ENCODE measurements at places on chromosomes 3 and 15.

GRCh38 chr3:122312826-122313225, 12.2 kb upstream of the CSTA start:
- DNase-seq, result no peak

GRCh38 chr3:155744010-155744625, 753 bp downstream of the PLCH1 start:
- DNase-seq, result peak; percentile 79

DNA sequence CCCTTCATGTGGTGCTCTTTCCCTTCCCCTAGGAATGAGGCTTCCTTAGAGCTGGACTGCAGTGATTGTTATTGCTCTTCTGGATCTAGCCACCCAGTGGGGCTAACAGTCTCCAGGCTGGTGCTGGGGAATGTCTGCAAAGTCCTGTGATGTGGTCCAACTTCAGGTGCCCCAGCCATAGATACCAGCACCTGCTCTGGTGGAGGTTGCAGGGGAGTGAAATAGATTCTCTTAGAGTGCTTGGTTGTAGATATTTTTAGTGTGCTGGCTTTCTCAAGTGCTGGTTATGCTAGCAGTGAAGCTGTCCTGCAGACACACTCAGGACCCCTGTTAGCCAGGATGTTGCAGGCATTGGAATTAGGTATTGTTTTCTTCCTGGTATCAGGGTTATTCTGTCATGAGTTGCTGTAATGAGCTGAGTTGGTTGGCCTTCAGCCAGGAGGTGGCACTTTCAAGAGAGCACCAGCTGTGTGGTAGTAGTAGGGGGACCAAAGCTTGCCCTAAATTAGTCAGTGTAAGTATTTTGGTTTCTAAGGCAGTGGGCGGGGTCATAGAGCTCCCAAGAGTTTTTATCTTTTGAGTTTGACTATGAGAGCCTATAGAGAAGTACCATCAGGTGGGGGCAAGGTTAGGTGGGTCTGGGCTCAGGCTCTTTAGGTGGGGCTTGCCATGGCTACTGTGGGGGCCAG, 317.5 kb upstream of the SGO1 start:
- DNase-seq, result no peak

- no peak for DNase-seq
Observed at GRCh38 chr15:70628549-70628896, 134.8 kb downstream of the UACA start.

DNA sequence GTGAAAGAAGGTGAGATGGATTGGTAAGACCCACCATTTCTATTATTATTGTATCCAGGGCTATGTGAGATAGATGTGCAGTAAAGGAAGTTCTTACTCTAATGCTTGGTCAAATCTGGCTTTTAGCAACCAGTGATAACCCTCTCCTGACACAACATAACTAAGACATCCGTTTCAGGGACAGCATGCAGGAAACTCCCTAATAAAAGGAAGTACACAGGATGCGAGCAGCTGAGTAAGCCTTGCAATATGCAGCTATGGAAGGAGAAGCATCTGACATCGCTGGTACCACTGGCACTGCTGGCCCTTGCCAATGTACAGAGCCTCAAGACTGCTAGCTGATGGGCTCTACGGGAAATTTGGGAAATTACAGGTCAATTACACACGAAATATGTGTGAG, 662.3 kb downstream of the NR2F2 start:
- no peak for DNase-seq

DNA sequence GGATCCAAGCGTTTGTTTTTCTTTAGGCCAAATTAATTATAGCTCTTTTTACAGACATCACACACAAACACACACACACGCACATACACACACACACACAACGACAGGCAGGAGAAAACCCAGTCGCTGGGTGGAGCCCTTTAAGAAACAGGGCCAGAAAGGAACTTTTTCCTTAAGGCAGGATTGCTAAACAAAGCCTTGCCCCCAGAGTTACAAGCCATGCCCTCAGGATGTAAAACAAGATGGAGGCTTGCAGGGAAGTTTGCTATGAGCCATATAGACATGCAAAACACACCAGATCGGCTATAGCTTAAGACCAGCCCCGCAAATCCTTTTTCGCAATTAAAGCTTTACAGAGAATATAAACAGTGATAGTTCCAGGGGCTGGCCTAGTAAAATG, 16.3 kb upstream of the IQCF2 start:
- DNase-seq, result no peak

GRCh38 chr15:31049682-31050615, 51.6 kb downstream of the TRPM1 start:
- no peak for DNase-seq

GRCh38 chr3:49411535-49411967, 225 bp downstream of the RHOA start:
- no peak for DNase-seq

GRCh38 chr3:10194328-10195071, 29.8 kb downstream of the IRAK2 start:
- DNase-seq, result no peak

DNA sequence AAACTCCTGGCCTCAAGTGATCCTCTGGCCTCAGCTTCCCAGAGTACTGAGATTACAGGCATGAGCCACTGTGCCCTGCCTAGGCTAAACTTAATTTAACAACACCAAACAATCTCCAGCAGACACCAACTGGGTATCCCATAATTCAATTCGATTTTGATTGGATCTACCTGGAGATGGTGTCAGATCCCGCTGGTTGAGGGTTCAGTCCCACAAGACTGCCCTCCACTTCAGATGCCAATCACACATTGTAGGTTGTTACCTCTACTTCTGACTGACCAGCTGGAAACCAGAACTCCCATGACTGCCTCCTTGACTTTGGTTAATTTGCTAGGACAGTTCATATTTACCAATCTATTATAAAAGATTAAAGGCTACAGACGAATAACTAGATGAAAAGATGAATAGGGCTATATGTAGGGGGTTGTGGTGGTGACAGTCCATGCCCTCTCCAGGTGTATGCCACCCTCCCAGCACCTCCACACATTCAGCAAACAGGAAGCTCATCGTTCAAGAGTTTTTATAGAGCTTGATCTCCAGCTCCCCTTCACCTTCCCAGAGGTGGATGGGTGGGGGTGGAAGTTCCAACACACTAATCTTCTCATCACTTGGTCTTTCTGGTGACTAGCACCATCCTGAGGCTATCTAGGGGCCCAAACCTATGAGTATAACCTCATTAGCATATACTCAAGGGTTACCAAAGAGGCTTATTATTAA, 9.3 kb downstream of the B2M start:
- DNase-seq, result no peak

DNA sequence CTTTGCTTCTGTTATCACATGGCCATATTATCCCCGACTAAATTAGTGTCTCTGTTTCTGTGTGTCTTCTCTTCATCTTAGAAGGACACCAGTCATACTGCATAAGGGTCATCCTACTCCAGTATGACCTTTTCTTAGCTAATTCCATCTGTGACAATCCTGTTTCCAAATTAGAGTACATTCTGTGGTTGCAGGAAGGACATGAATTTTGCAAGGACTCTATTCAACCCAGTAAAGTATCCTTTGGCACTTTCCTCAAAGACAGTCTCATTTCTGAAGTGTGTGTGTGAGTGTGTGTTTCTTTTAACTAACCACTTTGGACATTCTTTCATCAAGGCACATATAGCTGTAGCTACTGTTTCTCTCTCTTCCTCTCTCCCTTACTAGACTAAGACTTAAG, 15.2 kb upstream of the MME start:
- no peak for DNase-seq

- no peak for DNase-seq
Observed at GRCh38 chr3:31953091-31953490, 28.0 kb downstream of the OSBPL10 start.

GRCh38 chr15:66831801-66832390, 129.9 kb downstream of the SMAD6 start:
- DNase-seq, result no peak

- no peak for DNase-seq
Observed at GRCh38 chr3:69791106-69791505, 51.8 kb downstream of the MITF start.

DNA sequence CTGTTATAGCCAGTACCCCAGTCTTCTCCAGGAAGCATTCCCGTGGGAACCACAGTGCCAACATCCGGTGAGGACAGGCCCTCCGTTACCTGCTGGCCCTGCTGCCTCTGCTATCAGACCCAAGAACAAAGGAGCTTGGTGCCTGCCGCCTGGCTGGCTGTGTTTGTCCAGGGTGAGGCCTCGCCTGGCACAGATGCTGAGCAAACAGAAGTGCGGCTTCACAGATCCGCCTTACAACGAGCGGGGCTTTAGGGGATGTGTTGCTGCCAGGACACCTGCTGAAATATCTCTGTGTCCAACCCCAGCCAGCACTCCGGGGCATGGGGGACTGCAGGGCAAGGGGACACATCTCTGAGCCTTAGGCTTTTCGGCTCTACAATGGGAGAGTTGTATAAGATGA, 2.2 kb upstream of the EPHB3 start:
- DNase-seq, result no peak

GRCh38 chr3:123783050-123783689, 101.0 kb downstream of the MYLK start:
- DNase-seq, result no peak

DNA sequence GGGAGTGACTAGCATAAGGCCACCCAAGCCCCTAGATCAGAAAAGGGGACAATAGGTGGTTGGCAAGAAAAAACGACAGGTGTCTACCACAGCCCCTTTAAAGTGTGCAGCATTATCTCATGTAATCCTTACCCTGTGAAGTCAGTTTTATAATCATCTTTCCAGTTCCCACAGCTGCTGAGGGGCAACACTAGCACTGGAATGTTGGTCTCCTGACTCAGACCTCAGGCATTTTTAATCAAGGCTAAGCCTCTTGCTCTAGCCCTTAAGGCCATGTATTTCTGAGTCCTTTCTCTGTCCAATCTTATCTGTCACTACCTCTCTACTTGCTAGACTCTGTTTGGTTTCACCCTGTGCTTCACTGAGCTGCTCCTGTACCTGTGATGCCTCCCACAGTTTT, 171.7 kb downstream of the TLE3 start:
- DNase-seq, result no peak

DNA sequence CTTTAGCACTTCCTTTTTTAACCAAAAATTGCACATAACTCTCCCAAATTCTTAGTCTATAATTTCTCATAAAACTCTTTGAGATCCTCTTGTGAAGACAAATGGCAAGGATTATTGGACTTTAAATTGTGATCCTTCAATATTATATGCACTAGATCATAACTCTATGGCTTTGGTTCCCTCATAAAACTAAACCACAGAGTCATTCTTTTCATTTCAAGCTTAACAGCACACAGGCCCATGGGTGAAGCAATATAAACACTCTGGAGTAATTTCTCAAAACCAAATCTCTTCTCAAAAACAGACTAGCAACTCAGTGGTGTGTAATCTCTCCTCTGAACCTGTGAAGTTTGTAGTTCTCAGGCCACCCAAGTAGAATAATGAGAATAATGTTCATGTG, 171.0 kb upstream of the NECTIN3 start:
- DNase-seq, result no peak

- DNase-seq, result no peak
Observed at GRCh38 chr15:90232941-90233386, 777 bp downstream of the CIB1 start.

- DNase-seq, result peak; percentile 14
Observed at GRCh38 chr3:70550723-70551319, 238.4 kb upstream of the MDFIC2 start.

- no peak for DNase-seq
Observed at GRCh38 chr3:41327718-41328117, 128.4 kb downstream of the CTNNB1 start.

- no peak for DNase-seq
Observed at GRCh38 chr3:76872999-76873398, 166.9 kb upstream of the ROBO2 start.

- DNase-seq, result no peak
Observed at GRCh38 chr15:42286445-42287029, 13.3 kb upstream of the TMEM87A start.

- no peak for DNase-seq
Observed at GRCh38 chr15:44792715-44793114, 56.4 kb downstream of the TRIM69 start.

DNA sequence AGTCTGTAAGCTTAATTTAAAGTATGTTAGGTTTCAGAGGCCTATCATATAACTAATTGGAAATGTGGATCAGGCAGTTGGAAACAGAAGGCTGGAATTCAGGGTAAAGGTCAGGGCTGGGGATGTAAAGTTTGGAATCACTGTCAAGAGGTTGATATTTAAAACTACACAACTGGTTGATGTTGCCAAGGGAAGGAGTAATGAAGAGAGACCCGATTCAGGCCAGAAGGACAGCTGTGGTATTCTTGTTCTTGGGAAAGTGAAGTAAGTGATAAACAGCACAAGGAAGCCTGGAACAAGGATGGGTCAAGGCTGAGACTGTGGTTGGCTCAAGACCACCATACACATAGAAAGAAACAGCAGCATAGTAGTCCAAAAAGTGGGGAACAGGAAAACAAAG, 654.2 kb downstream of the NTRK3 start:
- no peak for DNase-seq

DNA sequence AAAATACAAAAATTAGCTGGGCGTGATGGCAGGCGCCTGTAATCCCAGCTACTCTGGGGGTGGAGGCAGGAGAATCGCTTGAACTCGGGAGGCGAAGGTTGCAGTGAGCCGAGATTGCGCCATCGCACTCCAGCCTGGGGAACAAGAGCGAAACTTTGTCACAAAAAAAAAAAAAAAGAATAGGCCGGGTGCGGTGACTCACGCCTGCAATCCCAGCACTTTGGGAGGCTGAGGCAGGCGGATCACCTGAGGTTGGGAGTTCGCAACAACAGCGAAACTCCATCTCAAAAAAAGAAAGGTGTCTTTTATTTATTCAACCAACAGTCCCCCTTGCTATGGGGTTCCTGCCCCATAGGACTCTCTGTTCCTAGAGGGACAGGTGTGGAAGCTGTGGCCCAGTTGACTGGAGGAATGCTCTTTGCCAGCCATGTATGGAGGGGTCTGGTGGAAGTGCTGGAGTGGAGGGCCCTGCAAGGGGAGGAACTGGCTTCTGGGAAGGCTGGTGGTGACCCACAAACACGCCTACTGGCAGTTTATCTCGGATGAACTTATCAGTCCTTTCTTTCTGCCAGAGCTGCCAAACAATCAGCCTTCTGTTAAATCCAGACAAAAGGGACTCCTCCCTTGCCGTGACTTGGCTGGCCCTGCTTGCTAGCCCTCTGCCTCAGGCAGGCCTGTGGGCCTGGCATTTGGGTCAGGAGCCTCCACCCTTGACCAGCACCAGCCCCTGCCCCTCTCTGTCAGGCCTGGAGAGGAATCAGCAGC, 4.6 kb upstream of the DAG1 start:
- no peak for DNase-seq

DNA sequence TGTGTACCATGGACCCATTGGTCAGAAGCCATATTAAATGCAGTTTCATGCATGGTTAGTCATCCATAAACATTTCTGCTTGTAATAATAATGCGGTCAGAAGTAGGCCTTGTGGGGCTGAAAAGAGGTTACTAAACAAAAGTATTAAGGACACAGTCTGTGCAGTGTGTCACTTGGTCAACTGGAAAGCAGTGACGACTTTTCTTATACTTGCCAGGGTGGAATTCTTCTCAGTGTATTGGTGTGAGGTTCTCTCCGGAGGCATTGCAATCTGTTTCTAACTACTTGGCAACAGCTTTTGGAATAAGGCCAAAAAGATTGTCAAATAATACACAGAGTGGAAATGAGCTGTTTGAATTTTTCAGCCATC, 46.8 kb downstream of the CHL1 start:
- peak; percentile 86 for DNase-seq

- DNase-seq, result peak; percentile 74
Observed at GRCh38 chr3:75136100-75136897, 521.8 kb upstream of the CNTN3 start.
